ENCODE measurements at places on chromosomes 2 and 18.

DNA sequence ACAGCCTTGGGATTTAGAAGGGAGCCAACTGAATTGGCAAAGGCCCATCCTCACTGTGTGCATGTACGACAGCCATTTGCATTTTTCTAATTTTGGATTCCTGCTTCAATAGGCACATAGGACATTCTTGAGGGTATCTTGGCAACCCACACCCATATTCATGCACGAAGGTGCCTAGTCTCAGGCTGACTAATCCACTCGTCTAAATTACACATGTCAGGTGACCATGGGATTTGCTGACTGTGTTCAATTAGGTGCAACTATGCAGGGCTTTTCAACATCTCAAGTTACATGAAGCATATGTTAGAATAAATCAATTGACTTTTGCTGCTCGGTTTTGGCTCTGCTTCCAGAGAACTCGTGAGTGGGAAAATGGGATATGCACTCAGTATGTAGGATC is 249.7 kb downstream of the SP3 start:
- DNase-seq: no peak

GRCh38 chr2:147829106-147829505 is 15.7 kb upstream of the ACVR2A start:
- DNase-seq: no peak

GRCh38 chr18:46341986-46342525 is 237.9 kb downstream of the HAUS1 start:
- DNase-seq: no peak

- DNase-seq: no peak
These were observed 40.9 kb downstream of the TWIST2 start for GRCh38 chr2:238888781-238889180.

DNA sequence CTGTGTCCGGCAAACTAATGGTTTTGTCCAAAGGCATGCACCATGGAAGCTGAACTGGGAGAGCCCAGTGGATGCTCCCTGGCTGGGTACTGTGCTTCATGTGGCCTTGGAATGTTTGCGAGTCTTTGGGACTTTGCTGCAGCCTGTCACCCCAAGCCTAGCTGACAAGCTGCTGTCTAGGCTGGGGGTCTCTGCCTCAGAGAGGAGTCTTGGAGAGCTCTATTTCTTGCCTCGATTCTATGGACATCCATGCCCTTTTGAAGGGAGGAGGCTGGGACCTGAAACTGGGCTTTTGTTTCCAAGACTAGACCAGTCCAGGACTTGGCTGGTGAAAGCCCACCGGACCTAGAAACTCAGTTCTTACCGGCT is 1.7 kb downstream of the MARS2 start:
- no peak for DNase-seq

DNA sequence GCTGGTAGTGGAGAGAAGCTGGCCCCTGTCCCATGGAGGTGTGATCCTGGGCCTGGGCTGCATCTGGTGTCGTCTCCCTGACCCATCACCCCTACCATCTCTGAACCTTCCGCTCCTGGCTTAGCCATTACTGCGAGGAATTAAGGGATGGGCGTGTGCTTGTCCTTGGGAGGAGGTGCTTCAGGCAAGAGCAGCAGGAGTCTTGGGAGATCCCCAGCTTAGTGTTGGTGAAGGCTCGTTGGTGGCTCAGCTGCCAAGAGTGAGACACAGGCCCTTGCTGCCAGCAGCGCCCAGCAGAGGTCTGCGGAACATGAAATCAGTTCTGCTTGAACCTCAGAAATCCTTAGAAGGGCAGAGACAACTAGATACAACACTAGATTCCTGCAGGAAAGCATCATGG is 59.9 kb upstream of the TGFA start:
- DNase-seq: no peak

- no peak for DNase-seq
These were observed 139.6 kb upstream of the PELI1 start for GRCh38 chr2:64283641-64284361.

DNA sequence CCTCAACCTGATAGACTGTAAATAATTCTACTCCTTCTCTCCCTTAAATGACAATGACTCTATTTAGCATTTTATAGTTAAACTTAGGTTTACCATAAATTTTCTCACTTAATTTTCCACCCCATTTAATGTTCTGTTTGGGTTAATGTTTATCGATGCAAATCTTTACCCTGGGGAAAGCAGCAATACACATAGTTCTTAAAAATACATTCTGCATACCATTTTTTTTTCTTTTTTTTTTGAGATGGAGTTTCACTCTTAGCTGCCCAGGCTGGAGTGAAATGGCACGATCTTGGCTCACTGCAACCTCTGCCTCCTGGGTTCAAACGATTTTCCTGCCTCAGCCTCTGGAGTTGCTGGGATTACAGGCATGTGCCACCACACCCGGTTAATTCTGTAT is 14.0 kb downstream of the STAM2 start:
- no peak for DNase-seq

GRCh38 chr18:28390022-28390421 is 213.1 kb upstream of the CDH2 start:
- no peak for DNase-seq

GRCh38 chr2:18834341-18834740 is 245.0 kb upstream of the NT5C1B start:
- no peak for DNase-seq

- DNase-seq: no peak
These were observed 5.4 kb upstream of the POLI start for GRCh38 chr18:54263904-54264336.

GRCh38 chr18:6504605-6505497 is 90.1 kb upstream of the L3MBTL4 start:
- no peak for DNase-seq

Data from dorsolateral prefrontal cortex (tissue), 122 donors.